ENCODE measurements at places on chromosomes 11 and 22. TPM values are rescaled to one million over a fixed set of nuclear protein-coding genes. Genes with fewer than 3 reads are reported as not detected.

DNA sequence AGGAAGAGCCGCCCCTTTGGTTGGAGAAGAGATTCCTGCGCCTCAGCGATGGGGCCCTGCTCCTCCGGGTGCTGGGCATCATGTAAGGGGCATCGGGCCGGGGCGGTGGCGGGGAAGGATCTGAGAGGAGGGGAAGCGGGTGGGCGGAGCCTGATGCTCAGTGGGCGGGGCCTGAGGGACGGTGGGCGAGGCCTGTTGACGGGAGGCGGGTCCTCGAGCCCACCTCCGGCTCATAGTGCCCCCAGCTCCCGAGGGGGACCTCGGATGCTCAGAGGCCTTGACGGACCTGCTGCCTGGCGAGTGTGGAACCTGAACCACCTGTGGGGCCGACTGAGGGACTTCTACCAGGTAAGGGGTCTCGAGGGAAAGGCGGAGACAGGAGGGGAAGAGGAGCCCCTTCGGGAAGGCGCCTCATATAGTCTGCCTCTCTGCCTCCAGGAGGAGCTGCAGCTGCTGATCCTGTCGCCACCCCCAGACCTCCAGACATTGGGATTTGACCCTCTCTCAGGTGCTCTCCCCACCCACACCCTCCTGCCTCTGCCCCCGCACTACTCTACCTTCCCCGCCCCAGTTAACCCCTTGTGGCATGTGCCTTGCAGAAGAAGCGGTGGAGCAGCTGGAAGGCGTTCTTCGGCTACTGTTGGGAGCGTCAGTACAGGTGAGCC is 799 bp downstream of the CCDC88B start:
- DNase-seq, result no peak

- DNase-seq, result no peak
Measured at GRCh38 chr22:35135165-35135564, 69.2 kb downstream of the ISX start.

NNMT gene
- polyA plus RNA-seq, result 3.0 TPM

OOSP4A gene
- not detected for polyA plus RNA-seq

Measured in left renal pelvis (tissue), 4 donors.